Activated CD8-positive, alpha-beta memory T cell treated with anti-CD3 and anti-CD28 coated beads, Interleukin-2, amount 10 ng/mL, durations not matched to agents 7 days and 5 days (primary cell): ENCODE measurements at places on chromosomes 3 and 15. TPM values are rescaled to one million over a fixed set of nuclear protein-coding genes. Genes with fewer than 3 reads are reported as not detected.
A peak's percentile ranks its signal among the peaks of the same experiment; 100 is the strongest.

DNA sequence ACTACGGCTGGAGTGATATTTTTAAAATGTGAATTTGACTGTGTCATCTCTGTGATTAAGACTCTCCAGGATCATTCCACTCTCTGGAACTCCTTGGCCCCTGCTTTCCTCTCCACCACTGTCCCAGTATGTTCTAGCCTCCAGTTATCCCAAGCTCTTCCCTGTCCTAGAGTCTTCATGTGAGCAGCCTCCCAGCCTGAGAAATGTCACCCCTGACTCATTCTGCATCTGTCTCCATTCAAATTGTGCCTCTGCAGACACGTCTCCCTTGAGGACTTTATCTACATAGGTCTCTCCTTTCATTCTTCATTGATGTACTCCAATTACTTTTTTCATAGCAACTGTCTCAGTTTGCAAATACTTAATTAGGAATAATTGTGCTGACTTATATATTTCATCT is 317.7 kb upstream of the ADAMTS9 start:
- DNase-seq, result no peak

Gene GOLGA8S
- total RNA-seq, result 0.49 TPM

GRCh38 chr3:42747581-42747980 is 25.5 kb downstream of the CCDC13 start:
- no peak for DNase-seq

Gene CMSS1
- 57.2 TPM for total RNA-seq

DNA sequence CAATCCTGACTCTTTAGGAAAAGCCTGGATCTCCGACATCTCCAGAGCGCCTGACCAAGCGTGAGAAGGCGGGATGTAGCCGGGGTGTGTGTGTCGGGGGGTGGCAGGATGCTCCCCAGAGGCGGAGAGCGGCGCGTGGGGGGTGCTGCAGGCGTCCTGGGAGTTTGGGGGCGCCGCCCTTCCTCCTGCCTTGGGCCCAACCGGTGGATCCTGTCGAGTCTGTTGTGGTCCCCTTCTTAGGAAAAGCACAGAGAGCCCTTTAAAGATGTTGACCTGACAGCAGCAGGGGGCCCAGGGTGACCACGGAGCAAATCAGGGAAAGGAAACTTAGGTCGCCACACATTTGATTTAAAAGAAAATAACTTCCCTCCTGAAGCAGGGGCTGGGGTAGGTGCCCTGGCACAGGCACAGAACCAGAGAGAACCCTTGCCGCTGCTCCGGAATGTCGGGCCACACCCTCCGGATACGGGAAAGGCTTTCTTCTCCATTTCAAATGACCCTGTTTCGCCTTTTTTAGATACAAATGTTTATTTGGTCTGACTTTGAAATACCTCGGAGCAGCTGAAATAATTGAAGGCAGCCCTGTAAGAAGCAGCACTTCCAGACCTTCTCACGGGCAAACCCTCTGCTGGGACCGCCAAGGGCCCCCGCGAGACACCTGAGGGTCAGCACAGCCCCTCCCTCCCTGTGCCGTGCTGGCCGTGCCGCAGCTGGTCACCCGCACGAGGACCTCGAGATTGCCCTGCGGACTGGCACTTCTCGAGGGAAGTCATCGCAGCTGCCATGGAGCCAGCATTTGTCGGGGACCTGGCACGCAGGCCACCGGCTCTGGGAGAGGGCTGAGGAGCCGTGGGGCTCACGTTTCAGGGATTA is 102.9 kb upstream of the KLF13 start:
- no peak for DNase-seq

Gene CYP8B1
- total RNA-seq, result not detected

DNA sequence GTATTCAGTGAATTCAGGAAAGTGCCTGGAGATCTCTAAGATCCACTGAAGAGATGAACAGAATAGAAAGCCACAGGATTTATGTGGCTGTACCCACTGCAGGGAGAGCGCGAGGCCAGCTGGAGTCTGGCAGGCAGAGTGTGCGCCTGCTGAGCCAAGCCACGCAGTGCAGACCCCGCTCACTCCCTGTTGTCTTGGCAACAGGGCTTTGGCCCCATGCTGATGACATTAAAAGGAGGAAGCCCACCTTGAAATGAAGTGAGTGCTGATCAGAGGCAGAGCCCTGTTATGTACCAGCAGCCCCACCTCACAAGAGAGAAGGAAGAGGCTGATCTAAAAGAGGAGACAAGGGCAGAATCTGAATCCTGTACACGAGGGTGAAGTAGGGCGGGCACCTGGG is 36.7 kb downstream of the PXYLP1 start:
- peak; percentile 38 for DNase-seq

DNA sequence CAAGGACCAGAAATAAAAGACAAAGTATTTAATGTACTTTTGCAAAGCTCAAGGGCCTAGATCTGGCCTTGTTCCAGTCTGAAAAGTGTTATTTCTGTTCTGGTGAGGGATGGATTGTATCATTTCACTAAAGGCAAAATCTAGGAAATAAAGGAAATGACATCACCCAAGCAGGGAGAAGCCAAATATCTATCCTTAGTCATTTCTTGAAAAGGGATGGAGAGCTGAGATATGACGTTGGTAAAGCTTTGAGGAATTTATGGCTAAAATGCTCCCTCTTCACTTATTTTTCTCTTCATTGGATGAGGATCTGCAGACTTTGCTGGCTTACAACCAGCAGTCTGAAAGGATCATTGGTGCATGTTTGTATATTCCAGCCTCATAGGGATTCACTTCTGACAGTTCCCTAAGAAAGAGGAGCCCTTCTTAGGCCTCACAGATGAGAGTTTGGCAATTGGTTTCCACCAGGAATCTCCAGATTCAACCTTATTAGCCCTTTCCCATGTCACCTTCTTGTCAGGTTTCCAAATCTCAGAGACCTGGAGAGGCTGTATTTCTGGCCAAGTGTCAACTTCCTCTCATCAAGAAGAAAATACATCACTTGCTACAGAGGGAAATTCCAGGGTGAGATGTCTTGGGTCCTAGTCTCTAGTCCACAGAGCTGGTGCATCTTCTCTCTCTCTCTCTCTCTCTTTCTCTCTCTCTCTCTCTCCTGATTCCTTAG is 93.7 kb upstream of the BOC start:
- DNase-seq, result no peak

Gene GPR171
- total RNA-seq, result 218 TPM

DNA sequence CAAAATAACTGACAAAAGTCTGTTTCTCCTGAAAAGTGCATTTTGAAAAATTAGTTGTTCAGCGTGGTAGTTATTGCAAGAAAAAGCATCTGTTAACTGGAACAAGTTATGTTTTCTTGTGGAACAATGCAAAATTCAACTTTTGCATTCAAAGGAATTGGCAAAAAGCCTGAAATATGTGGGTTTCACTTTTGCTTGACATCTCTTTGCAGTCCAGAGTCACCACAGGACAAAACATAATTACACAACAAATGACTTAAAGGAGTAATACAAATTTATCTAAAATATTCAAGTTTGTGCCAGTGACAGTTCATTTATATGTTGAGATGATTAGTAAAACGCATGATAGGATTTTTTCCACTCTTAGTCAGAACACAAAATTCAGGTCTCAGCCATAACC is 96.3 kb upstream of the P2RY1 start:
- DNase-seq, result no peak

DNA sequence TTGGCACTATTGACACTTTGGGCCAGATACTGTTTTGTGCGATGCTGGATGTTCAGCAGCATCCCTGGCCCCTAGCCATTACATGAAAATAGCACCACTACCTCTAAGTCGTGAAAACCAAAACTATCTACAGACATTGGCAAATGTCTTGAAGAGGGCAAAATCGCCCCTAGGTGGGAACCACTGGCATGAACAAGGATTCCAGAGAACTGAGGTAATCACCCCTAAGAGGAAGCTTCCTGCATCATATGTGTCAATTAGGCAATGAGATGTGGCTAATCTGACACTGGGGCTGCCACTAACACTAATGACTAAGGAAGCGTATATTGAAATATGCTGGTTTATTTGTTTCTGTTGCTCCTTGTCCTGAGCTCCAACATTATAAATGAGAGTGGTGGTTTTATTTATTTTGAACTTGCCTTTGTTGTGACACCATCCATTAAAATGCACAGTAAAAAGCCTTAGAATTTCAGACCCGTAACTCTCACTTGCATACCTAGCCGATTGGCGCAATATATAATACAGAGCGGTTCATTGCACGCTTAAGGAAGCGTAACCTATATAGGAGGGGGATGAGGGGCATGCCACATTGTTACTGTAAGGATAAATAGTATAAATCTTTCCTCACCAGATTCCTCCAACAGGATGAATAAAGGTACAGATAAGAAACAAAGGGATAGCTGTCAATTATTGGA is 299.8 kb upstream of the CNTN4 start:
- no peak for DNase-seq

GRCh38 chr3:56835650-56836227 is 34.0 kb upstream of the ARHGEF3 start:
- no peak for DNase-seq

- DNase-seq, result no peak
Observed at GRCh38 chr3:127668906-127669305, 3.8 kb upstream of the ABTB1 start.

- DNase-seq, result peak; percentile 60
Observed at GRCh38 chr3:194137506-194138474, 1.8 kb downstream of the HES1 start.

- DNase-seq, result no peak
Observed at GRCh38 chr3:158679547-158680000, 7.1 kb upstream of the LXN start.

GRCh38 chr3:115071601-115072000 is 75.5 kb downstream of the ZBTB20 start:
- no peak for DNase-seq

DNA sequence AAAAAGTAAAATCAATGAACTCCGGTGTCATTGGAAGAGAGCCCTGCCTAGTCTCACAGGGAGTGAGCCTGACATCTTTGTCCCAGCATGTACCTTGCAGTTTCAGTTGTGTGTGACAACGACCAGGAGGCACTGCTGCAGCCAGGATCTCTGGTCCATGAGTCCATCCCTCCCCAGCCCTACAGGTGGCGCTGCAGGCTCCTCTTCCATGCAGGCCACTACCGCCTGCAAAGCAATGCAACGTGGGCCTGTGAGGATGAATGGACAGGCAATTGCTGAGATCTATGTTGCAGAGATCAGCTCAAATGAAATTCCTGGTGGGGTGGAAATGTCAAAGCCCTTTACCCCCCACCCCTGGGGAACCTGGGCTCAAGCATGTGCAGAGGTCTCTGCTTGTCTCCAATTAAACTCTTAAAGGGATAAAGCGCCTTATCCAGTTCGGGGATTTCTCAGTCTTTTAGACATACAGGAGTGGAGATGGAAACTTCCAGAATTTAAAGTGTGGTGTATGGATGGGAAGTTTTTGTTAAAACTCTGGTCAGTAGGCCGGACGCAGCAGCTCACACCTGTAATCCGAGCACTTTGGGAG is 35.8 kb downstream of the TKT start:
- peak; percentile 90 for DNase-seq

GRCh38 chr3:196938124-196938523 is 4.2 kb downstream of the NCBP2 start:
- DNase-seq, result no peak

GRCh38 chr15:86942285-86942684 is 862.6 kb downstream of the AGBL1 start:
- no peak for DNase-seq

DNA sequence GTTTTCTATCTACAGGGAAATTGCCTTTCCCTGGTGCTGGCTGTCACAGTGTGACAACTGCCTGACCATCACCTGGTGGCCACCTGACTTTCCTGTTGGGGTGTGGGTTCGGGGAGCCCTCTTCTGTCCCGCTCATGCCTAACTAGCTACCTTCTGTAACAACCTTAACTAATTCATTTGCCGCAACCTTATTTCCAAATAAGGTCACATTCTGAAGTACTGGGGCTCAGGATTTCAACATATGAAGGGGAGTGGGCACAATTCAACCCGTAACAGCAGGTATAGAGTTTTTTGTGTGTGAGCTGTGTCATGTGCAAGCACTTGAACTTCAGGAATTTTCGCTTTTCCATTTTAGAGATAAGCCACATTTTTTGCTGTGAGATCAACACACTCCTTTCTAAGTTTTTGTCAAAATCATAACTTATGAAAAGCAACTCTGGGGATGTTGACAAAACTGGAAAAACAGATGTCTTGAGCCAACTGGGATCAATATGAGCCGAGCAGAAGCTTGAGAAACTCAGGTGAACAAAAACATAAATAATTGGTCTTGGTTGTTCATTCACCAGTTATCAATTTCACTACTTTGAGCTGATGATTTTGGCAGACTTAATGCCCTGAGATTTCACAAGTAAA is 242.0 kb upstream of the RGMA start:
- no peak for DNase-seq

DNA sequence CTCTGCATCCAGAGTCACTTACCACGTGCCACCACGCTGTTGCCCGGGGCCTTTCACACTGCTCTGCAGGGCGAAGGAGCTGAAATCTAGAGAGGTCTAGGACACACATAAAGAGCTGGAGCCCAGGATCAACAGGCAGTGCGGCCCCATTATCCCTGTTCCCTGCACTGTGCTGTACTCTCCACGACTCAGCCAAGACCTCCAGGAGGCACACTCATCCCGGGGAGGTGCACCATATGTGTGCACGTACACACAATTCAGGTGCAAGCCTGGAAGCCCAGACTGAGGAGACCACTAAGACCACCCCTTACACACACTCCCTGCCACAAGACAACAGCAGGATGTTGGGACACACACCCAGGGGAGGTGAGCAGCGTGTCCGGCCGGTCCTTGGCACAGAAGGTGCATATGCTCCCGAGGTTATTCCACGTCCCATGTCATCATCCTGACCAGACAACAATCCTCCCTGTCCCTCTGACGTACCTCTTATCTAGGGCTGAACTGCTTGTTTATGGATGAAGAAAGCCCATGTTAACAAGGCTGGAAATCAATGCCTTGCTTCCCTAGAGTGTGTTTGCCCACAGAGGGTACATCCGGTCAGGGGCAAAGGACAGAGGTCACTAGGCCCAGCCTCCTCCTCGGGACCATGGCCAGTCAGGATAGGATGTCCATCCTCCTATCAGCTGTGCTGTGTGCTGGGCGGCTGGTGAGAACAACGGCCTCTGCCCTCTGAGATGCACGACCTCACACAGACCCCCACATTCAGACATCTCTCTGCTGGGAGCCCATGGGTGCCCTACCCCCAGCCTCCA is 16.1 kb downstream of the KLF15 start:
- no peak for DNase-seq

DNA sequence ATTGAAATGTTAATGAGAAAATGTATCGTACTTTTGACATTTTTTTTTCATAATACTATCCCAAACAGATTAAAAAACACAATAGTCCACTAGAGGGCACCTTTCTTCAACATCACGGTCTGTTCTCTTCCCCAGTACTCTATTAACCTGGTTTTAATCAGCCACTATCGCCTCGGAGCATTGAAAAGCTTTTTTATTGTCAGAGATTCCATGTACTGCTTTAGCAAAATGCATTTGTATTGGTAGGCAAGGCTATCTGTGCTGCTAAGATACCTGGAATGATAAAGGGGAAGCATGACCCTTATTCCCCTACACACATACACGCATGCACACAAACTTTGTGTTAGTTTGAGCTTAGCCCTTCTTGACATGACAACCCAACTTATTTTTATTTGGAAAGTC is 160.1 kb upstream of the IL12A start:
- no peak for DNase-seq

DNA sequence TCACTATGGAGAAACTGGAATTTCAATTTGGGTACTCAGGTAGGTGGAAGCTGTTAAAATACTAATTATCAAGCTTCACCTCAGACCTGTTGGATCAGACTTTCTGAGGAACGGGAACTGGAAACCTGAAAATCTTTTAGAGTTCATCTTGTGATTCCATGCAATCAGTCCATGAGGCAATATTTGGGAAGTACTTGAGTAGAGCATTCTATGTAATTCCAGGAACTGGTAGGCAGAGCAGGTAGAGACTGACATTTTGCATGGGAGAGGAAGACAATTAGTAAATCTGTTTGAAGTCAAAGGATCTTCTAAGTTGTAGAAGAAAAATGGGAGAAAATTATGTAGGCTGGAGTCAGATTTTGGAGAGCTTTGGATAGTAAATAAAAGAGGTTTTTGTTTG is 43.1 kb downstream of the FGF7 start:
- DNase-seq, result no peak
